ENCODE measurements at places on chromosomes 16 and 17.
A peak's percentile ranks its signal among the peaks of the same experiment; 100 is the strongest.

GRCh38 chr16:50335196-50335958 is 33.4 kb downstream of the BRD7 start:
- no peak for DNase-seq

GRCh38 chr17:78674595-78675315 is 97.6 kb upstream of the DNAH17 start:
- no peak for DNase-seq

GRCh38 chr17:57035971-57036481 is 49.0 kb upstream of the AKAP1 start:
- no peak for DNase-seq

DNA sequence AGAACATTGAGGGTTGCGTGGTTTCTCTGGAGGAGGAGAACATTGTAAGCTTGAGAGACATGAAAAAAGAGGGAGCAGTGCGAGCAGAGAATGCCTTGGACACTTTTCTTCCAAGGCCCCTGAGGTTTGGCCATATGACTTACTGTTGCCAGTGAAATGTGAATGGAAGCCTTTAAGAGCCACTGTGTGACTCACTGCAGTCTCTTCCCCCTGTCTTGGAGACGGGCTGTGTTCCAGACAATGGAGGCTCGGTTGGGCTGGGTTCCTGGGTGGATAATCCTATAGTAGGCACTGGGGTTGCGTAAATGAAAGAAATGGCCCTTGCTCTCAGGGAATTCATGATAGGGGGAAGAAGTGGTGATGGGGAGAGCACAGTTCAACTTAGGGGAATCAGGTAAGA is 75.5 kb downstream of the SHISA9 start:
- DNase-seq: no peak

GRCh38 chr17:8706431-8706830 is 38.2 kb downstream of the CCDC42 start:
- DNase-seq: no peak

- no peak for DNase-seq
These were observed 3.0 kb upstream of the ITGAX start for GRCh38 chr16:31351942-31352325.

GRCh38 chr17:83171661-83172060 is 92.3 kb downstream of the METRNL start:
- no peak for DNase-seq

DNA sequence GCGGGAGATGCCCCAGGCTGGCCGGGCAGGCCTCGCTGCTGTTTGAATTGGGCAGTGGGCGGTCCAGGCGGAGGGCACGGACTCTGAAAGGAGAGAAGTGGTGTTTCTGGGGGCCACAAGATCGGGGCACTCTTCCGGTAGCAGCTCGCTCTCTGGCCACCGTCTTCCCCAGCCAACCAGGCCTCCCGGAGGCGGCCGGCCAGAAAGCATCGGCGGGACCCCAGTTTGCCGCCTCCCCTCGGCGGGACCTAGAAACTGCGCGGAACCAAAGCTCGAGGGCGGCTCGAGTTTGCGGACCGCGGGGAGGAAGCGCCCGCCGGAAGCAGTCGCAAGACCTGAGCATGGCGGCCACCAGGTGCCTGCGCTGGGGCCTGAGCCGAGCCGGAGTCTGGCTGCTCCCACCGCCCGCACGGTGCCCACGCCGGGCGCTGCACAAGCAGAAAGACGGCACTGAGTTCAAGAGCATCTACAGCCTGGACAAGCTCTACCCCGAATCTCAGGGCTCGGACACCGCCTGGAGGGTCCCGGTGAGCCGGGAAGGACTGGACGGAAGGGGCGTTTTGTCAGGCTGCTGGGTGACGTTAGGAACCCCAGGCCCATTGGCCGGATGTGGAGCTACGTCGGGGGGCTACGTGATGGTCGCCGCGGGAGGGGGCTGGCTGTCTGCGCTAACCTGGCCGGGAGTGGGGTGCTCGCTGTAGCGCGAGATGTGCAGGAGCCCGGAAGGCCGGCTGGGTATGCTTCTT is at the start of gene MRPL58:
MRPL58 (plus strand) TSS at position 325 of the 746 bp plus-strand sequence; CDS start at position 342, 17 bp downstream.
- DNase-seq: peak; percentile 70

DNA sequence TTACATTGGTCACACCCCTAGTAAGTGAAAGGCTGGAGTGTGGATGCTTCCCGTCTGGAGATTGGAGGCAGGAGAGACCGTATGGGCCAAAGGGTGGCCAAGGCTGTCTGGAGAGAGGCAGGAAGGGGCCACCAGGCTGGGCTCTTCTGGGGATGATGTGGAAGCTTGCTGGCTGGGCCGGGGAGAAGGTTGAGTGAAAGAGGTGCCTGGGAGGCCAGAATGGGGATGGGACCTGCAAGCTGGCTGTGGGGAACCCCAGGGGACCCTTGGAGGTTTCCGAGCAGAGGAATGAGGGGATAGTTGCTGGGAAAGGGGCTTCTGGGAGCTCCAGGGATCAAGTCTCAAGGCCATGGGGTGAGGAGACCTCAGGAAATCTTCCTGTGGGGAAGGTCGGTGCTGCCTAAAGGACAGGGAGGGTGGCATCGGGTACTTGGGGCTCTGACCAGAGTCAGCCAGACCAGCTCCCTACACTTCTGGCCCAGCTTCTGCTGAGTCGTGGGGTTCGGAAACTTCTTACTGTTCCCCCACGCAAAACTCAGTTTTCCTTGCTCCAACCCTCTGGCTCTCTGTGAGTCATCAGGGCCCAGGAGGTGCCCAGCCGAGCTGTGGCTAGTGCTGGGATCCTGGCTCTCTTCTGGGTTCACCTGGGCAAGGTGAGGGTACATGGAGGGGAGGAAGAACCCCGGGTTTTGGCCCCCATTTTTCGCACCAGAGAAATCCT is 3.1 kb downstream of the MRC2 start:
- no peak for DNase-seq

GRCh38 chr16:84610376-84610775 is 7.5 kb downstream of the COTL1 start:
- DNase-seq: no peak

- DNase-seq: no peak
These were observed 12.0 kb downstream of the FAM83G start for GRCh38 chr17:18992454-18993130.

- no peak for DNase-seq
These were observed 605.5 kb upstream of the SALL1 start for GRCh38 chr16:51756447-51757123.

- DNase-seq: no peak
These were observed 127.7 kb upstream of the MAF start for GRCh38 chr16:79728048-79728922.

DNA sequence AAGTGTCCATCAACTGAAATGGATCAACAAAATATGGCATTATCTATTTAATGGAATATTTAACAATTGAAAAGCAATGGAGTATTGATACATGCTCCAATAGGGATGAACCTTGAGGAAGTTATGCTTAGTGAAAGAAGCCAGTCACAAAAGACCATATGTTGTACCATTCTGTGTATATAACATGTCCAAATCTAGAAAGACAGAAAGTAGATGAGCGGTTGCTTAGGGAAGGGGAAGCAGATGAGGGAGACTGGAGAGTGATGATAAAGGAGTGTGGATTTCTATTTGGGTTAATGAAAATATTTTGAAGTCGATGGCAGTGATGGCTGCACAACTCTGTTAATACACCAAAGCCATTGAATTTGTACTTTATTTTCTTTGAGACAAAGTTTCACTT is 8.5 kb upstream of the ERN1 start:
- no peak for DNase-seq

DNA sequence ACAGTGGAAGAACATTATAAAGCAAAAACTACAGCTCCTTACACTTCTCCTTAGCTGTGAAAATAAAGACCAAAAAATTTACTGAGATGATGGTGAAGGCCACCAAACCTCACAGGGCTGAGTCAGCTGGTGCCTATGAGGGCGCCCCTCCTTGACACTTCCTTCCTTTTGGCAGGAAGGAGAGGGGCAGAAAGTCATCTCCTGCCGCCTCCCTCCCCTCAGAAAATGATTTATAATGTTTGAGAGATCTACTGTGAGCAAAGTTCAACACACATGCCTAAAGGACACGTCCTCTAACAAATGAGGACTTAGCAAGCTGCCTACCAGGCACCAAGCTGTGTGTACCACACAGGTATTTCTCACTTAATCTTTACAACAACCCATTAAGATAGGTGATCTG is 245.7 kb downstream of the PRKCA start:
- DNase-seq: peak; percentile 9

DNA sequence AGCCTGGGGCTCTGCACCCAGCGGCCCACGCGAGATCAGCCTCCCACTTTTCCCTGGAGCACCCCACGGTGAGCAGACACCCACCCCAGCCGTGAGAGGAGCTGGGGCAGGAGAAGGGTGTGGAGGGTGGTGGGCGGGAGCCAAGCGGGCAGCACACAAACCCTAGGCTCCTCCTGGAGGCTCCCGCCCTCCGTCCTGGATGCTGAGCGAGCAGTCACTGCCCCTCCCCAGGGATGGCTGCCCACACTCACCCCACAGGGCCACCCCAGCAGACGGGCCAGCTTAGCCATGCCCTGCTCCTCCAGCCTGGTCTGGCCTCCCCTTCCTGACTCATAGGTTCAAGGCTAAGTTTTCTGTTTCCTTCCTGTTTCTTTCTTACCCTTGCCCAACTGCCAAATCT is 15.7 kb upstream of the ABCC3 start:
- no peak for DNase-seq

Data from stimulated activated CD4-positive, alpha-beta T cell treated with anti-CD3 and anti-CD28 coated beads, Interleukin-2, amount 100 ng/mL, for 4 hours (primary cell).